GM18507 (cell line): ENCODE measurements at places on chromosomes 1 and 21.

GRCh38 chr1:232166942-232167341 lies 463.0 kb downstream of the SIPA1L2 start:
- DNase-seq = no peak

DNA sequence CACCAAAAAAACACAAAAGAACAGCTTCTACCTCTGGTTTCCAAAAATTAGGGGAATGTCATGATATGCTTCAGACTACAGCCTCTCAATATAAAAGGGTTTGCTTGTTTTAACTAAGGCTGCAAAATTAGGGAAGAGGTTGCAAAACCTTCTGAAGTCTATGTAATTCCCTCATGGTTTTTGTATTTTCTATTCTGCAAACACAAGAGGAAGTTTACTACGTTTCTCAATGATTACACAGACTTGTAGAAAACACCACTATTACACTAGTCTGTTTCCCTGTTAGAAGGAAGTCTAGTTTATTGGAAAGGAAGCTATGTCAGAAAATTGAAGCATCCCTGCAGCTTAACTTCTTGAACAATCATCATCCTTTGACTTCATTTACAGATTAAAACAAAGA lies 229.7 kb upstream of the FMN2 start:
- no peak for DNase-seq

DNA sequence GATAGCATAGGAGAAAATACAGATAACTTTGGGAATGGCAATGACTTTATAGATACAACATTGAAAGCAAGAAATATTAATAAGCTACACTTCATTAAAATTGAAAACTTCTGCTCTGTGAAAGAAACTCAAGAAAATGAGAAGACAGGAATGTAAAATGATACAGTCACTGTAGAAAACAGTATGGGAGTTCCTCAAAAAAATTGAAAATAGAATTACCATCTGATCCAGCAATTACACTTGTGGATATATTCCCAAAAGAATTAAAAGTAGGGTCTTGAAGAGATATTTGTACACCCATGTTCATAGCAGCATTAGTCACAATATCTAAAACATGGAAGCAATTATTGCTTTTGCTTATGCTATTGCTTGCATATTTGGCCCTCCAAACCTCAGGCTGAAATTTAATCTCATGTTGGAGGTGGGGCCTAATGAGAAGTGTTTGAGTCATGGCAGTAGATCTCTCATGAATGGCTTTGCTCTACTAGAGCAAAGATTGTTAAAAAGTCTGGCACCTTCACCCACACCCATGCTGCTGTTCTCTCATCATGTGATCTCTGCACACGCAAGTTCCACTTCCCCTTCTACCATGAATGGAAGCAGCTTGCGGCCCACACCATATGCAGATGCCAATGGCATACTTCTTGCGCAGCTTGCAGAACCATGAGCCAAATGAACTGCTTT lies 15.3 kb upstream of the AHCYL1 start:
- DNase-seq = no peak

DNA sequence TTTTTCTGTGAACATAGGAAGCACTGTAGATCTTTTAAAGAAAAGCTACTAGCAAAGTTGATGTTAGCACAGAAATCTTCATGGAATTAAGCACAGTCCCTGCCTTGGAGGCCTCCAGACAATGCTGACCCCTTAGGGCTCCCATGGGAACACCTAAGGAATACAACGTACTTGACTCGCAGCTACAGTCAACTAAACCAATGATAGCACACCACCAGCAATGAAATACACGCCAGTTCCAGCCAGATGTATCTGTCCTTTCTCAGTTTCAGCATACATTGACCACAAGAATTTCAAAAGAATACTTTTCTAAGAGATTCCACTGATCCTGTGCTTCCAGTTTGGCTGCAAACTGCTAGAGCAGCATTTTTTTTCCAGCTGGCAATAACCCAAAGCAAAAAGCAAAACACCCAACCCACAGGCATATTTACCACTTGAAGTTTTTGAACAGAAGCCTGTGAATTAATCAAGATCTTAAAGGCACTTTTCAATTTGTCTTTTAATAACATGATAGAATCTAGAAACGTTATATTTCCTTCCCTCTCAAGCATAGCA lies 42.8 kb upstream of the KRTAP11-1 start:
- DNase-seq = no peak

DNA sequence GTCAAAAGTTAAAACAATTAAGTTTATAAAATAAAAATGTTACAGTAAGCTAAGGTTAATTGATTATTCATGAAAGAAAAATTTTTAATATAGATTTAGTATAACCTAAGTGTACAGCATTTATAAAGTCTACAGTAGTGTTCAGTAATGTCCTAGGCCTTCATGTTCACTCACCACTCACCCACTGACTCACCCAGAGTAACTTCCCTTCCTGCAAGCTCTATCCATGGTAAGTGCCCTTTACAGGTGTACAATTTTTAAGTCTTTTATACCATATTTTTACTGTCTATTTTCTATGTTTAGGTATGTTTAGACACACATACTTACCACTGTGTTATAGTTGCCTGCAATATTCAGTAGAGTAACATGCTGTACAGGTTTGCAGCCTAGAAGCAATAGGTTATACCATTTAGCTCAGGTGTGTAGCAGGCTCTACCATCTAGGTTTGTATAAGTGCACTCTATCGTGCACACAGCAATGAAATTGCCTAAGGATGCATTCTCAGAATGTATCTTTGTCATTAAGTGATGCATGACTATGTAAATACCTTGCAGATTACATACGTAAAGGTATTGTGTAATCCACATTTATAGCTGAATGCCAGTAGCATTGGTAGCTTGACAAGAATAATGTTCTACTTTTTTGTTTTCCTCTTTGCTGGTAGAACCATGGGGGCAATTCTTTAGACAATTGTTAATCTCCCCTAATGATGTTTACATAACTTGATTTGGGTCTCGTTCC lies 35.7 kb upstream of the GPR88 start:
- DNase-seq = no peak

- no peak for DNase-seq
Measured at GRCh38 chr1:85599076-85599491, 18.5 kb downstream of the CCN1 start.

- no peak for DNase-seq
Measured at GRCh38 chr1:116458695-116459094, 85.7 kb downstream of the ATP1A1 start.

DNA sequence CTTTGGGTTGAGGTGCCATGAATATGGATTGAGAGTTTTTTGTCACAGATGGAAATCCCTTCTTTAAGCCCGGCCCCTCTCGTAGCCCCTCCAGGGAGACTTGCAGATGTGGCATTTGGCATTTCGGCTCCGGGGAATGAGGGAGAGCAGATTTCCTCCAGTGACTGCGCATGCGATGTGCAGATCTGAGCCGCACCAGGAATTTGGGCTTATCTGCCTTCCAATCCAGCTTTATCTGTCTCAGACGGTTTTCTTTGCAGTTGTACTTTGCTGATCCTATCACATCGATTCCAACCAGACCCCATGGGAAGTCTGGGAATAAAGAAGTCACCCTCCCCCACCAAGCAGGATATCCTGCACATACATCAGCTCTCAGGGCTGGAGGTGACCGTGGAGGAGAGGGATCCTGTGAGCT lies 11.7 kb downstream of the KIF26B start:
- no peak for DNase-seq

DNA sequence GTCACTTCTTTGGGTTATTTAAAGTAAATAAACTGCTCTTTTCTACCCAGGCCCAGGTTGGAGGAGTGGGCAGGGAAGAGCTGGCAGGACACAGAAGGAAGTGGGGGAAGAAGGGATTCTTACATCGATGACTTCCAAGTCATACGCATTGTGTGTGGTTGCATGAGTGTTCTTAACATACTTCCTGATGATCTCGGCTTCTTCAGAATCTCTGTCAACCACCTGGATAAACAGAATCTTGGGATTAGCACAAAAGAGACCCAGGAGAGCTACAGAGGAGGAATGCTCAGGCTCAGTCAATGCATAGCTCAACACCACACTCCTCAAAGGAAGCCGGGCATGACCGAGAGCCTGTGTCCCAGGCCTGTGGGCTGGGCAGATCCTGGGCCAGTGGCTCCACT lies 42.1 kb downstream of the PARP1 start:
- no peak for DNase-seq

DNA sequence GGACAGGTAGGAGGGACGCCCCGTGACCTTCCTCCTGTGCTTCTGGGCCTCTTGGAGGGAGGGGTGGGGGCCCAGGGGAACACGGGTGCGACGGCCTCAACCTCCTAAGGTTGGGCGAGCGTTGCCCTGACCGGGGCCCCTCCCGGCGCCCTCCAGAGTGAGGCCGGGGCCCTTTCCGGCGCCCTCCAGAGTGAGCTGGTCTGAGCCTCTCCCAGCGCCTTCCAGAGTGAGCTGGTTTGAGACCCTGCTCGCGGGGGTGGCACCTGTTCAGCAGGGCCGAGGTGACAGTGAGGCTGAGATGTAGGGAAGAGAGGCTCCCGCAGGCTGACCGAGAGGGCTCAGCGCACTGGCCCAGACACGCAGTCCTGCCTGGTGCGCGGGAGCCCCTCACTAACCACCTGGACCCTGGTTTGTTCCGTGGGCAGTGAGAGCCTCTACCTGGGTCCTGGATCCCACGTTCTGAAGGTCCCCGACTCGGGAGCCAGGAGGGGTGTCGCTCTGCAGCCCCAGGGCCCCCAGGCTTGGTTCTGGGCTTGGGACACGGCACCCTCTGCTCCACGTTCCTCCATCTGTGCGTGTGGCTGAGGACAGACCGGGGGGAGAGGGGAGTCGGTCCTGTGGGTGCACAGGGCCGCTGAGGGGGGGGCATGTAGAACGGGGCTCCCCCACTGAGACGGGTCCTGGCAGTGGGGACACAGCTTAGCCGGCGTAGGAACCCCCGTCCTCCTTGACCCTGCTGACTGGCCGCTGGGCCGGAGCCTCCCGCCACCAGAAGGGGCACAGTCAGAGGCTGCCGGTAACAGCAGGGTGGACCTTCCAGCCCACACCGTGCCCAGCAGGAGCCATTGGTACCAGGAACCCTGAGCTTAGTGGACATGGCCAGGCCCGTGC lies 1.4 kb downstream of the COL6A1 start:
- DNase-seq = no peak

DNA sequence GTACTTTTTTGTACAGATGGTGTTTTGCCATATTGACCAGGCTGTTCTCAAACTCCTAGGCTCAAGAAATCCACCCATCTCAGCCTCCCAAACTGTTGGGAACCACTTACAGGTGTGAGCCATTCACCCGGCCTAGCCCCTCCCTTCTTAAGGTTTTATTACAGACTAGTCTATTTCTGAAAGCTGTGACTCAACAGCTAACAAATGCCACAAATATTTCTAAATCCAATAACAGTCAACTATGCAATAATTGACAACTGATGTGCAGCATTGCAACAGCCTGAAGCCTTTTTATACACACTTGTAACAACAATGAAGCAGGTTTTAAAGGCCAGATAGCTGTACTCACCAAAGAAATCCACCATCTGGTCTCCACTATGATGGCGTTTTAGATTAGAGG lies 51.4 kb downstream of the GRIK1 start:
- DNase-seq = no peak

DNA sequence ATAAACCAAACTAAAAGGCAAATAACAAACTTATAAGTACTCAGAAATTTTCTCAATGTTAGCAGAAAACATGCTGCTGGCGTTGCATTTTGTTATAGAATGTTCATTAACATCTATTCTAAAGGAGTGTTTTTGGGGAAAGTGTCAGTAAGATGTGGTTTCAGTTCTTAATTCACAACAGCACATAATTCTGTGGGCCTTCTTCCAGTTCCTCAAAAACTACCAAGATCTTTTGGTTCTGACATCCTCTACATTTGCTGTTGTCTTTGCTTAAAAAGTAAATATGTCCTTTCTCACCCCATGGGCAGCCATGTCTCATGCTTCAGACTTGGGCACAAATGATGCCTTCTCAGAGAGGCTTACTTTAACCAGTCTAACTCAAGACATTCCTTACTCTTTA lies 152.5 kb downstream of the CDC7 start:
- no peak for DNase-seq

DNA sequence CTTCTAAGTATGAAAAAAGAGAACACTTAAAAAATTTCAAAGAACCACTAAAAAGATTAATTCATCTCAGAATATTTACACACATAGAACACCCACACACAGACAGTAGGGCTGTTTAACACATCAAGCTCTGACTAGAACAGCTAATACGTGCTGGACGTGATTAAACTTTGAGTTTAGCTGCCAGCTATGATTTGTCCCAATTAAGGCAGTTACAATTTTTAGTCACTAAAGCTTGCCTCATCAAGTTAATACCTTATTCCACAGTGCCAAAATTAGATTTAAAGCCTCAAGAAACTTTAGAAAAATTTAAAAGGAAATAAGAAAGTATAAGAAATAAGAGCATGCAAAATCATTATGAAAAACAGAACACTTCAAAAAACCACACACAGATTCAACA lies 18.9 kb downstream of the SLC16A1 start:
- no peak for DNase-seq

GRCh38 chr1:157852476-157852875 lies 10.9 kb upstream of the CD5L start:
- DNase-seq = no peak

GRCh38 chr21:41684381-41685245 lies 82.2 kb downstream of the RIPK4 start:
- DNase-seq = no peak

DNA sequence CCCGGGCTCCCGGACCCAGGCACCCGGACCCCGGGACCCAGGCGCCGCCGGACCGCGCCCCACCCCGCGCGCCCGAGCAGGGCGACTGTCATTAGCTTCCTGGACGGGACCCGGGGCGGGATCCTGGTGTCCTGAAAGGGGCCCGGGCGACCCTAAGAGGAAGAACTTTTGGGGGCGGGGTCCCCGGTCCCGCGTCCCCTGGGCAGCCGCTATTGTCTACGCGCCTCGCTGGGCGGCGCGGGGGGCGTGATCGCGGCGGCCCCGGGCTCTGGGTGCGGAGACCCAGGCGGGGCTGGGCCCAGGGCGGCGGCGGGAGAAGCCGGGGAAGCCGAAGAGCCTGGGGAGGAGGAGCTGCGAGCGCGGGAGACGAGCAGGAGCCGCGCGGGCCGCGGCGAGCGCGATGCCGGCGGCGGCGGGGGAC lies 465 bp downstream of the HUNK start:
- DNase-seq = no peak

DNA sequence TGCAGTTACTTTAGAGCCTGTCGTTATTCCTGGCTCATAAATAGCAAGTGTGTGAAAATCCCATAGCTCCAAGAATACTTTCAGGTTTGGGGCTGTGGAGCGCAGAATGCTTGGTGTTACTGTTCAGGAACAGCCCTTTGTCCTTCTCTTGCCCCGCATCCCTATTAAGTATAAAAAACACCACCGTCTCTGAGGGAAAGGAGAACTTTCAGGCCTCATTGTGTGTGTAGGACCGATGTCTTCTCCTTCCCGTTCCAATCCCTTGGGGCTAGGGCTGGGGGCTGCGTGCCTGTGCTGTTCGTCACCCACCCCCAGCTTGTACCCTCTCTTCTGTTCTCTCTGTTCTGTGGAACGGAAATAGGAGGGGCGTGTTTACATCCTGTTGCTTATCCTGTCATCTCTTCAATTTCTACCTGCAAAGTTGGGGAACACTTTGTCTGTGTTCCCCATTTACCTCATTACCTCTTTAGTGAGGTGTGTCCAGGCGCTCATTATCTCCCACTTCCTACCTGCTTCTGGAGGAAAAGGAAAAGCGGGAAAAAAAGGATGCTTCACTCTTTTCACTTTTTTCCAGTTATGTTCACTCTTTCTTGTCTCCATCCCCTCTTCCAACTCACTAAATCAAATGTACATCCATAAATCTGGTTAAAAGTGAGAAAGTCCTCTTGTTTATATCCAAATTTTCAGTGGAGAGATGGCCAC lies 788 bp upstream of the TXNIP start:
- no peak for DNase-seq
